ENCODE measurements at places on chromosomes 12 and 14. TPM values are rescaled to one million over a fixed set of nuclear protein-coding genes. Genes with fewer than 3 reads are reported as not detected.

The CFAP251 gene
- total RNA-seq, result 2.3 TPM

The RNASE3 gene
- not detected for total RNA-seq

The EEF1AKMT3 gene
- 3.8 TPM for total RNA-seq

The DACT1 gene
- 27.4 TPM for total RNA-seq

The CGRRF1 gene
- 18.8 TPM for total RNA-seq

The FAM90A1 gene
- 0.11 TPM for total RNA-seq

The KITLG gene
- total RNA-seq, result 169 TPM

The ZNF385A gene
- total RNA-seq, result 1.2 TPM

The SEL1L gene
- 288 TPM for total RNA-seq

The MIPOL1 gene
- 17.1 TPM for total RNA-seq

The EP400 gene
- total RNA-seq, result 14.0 TPM

The TAS2R31 gene
- 8.2 TPM for total RNA-seq

The MYH6 gene
- total RNA-seq, result not detected

The DTX1 gene
- total RNA-seq, result under 0.01 TPM

The DBX2 gene
- total RNA-seq, result not detected

The GZMH gene
- not detected for total RNA-seq

The GARIN6 gene
- not detected for total RNA-seq

The PRKCH gene
- 1.5 TPM for total RNA-seq

The HVCN1 gene
- total RNA-seq, result 7.9 TPM

The OR4E2 gene
- 0.12 TPM for total RNA-seq

The NFE2 gene
- total RNA-seq, result not detected

All from uterine smooth muscle cell (primary cell).